Panc1 (cell line): ENCODE measurements at places on chromosomes 11 and 22. TPM values are rescaled to one million over a fixed set of nuclear protein-coding genes. Genes with fewer than 3 reads are reported as not detected.
A peak's percentile ranks its signal among the peaks of the same experiment; 100 is the strongest.

UNC93B1 gene
- total RNA-seq: 54.1 TPM

DUSP8 gene
- 5.5 TPM for total RNA-seq

C11orf24 gene
- total RNA-seq: 53.1 TPM

SLC25A17 gene
- total RNA-seq: 28.9 TPM

- H3K36me3 ChIP-seq: no peaks in the 10 kb centered on the region
- peaks cover 14% of the 10 kb centered on the region for H3K4me1 ChIP-seq
- no peak for DNase-seq
- H3K27ac ChIP-seq: no peak overlapping the region
Measured at GRCh38 chr22:41369837-41370236, 11.9 kb upstream of the TEF start.

DNA sequence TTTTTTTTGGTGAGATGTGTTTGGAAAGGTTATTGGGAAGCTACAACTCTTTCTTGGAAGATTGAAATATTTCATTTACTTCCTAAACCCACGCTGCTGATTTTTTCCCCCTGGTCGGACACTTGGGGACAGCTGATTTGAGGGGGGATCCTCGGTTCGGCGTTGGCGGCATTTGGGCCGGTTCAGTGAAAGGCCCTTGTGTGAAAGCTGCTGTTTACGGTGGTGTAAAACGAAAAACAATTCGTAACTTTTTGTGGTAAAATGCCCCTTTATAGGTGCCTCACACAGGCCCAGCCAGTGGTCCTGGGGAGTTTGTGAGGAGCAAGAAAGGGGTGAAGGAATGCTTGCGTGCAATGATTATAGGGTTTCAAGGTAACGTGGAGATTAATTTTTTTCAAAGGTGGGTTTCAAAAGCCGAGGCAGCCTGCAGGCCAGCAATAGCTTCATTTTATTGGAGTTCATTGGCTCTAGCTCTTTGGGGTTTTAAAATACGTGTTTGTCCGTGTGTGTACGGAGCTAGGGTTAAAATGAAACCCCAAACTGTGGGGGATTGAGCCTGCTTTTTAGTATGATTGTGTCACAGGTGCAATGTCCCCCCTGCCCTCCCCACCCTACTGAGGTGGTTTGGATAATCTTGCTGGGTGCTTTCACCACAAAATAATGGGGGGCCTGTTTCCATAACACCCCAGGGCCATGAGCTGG is 77.2 kb upstream of the PPARA start:
- peak overlapping the region; percentile 99 for H3K27ac ChIP-seq
- H3K27me3 ChIP-seq: no peaks in the 10 kb centered on the region
- no peak for DNase-seq

- no peak overlapping the region for H3K4me3 ChIP-seq
- DNase-seq: no peak
- peaks cover 3% of the 10 kb centered on the region; the same call in 1 of the 2 replicates for H3K27me3 ChIP-seq
- H3K36me3 ChIP-seq: no peaks in the 10 kb centered on the region
Measured at GRCh38 chr22:44329179-44329796, 16.5 kb upstream of the SHISAL1 start.

GRCh38 chr11:102760344-102761035 is 19.9 kb downstream of the MMP10 start:
- H3K4me1 ChIP-seq: no peaks in the 10 kb centered on the region
- no peak overlapping the region for H3K27ac ChIP-seq
- no peaks in the 10 kb centered on the region for H3K36me3 ChIP-seq
- H3K4me3 ChIP-seq: no peak overlapping the region
- no peak for DNase-seq

DNA sequence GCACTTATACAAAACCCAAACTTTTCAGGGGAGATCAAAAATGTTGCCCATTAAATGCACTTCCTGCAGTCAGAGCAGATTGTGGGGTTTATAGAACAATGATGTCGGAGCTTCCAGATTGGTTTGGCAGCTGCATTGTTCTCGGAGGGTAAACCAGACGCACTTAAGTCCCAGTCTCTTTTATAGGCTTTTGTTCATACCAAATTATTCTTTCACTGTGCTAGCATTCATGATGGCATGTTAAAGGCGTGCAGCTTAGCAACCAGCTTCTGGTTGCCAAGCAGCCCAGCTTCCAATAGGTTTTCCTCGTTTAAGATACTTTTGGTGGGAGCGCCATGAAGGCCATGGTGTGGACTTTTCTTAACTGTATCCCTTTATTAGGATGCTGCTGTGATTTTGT is 40.9 kb downstream of the ZC3H12C start:
- DNase-seq: no peak
- H3K27me3 ChIP-seq: no peaks in the 10 kb centered on the region
- no peaks in the 10 kb centered on the region; the same call in 1 of the 2 replicates for H3K36me3 ChIP-seq
- H3K27ac ChIP-seq: no peak overlapping the region
- no peak overlapping the region for H3K4me3 ChIP-seq

DNA sequence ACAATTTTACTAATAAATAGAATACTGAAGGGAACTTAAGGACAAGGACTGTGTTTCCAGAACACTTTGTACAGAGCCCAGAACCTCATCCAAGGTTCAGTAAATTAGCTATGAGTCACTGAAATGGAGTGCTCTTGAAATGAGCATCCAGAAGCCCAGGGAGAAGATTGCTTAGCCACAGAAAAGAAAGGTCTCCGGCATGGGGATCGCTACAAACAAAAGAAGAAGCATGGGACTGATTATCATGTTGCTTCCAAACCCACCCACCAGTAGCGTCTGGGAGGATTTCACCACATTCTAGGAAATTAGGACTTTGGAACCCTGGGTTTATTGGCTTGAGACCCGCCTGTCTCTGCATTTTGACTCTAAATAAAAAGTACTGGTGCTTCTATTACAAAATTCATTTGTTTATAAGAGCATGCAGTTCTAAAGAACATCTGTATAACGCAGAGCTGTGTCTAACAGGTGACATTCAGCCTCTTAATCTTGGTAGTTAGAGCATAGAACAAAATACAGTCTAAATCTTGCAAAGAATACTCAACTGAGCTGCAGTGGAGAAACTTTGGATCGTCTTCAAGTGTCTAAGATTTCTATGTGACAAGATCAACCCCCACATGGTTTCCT is 35.9 kb upstream of the SESN3 start:
- DNase-seq: no peak
- H3K27ac ChIP-seq: no peak overlapping the region
- H3K27me3 ChIP-seq: no peaks in the 10 kb centered on the region; the same call in 1 of the 2 replicates
- no peak overlapping the region for H3K4me3 ChIP-seq
- no peaks in the 10 kb centered on the region for H3K36me3 ChIP-seq
- H3K4me1 ChIP-seq: no peaks in the 10 kb centered on the region
